Activated CD4-positive, alpha-beta T cell treated with anti-CD3 and anti-CD28 coated beads for 48 hours (primary cell): ENCODE measurements at places on chromosomes 4 and X.

GRCh38 chrX:33726281-33727160 is 405.6 kb downstream of the FAM47A start:
- DNase-seq = no peak

GRCh38 chrX:66021401-66021764 is 18.5 kb downstream of the VSIG4 start:
- DNase-seq = no peak

GRCh38 chrX:55011294-55011693 is 11.1 kb downstream of the APEX2 start:
- DNase-seq = no peak

GRCh38 chr4:33226133-33226532 is 2506.0 kb downstream of the PCDH7 start:
- no peak for DNase-seq

GRCh38 chr4:6960628-6961412 is 51.2 kb downstream of the TBC1D14 start:
- DNase-seq = no peak

- no peak for DNase-seq
Observed at GRCh38 chrX:23857363-23857762, 50.4 kb downstream of the APOO start.

DNA sequence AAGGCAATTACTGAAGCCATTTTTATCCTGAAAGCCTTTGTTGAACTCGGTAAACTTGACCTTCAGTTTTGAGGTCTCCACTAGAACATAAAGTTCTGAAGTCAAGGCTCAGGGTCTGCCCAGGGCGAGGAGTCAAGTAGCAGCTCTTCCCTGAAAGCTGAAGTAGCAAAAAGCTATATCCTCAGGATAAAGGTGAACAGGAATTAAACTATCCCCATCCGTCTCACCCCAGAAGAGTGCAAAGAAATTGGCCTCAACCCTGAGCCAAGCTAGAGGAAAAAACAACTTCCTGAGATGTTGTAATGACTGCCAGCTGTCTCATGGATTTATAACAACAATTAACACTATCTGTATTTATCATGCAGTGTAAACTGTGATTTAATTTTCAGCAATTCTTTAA is 590.8 kb downstream of the SPRY1 start:
- DNase-seq = no peak

- no peak for DNase-seq
Observed at GRCh38 chr4:166594326-166594946, 639.9 kb downstream of the SPOCK3 start.

- no peak for DNase-seq
Observed at GRCh38 chrX:30702736-30703135, 49.5 kb downstream of the GK start.

GRCh38 chr4:119040694-119041185 is 94.9 kb upstream of the MYOZ2 start:
- DNase-seq = no peak

DNA sequence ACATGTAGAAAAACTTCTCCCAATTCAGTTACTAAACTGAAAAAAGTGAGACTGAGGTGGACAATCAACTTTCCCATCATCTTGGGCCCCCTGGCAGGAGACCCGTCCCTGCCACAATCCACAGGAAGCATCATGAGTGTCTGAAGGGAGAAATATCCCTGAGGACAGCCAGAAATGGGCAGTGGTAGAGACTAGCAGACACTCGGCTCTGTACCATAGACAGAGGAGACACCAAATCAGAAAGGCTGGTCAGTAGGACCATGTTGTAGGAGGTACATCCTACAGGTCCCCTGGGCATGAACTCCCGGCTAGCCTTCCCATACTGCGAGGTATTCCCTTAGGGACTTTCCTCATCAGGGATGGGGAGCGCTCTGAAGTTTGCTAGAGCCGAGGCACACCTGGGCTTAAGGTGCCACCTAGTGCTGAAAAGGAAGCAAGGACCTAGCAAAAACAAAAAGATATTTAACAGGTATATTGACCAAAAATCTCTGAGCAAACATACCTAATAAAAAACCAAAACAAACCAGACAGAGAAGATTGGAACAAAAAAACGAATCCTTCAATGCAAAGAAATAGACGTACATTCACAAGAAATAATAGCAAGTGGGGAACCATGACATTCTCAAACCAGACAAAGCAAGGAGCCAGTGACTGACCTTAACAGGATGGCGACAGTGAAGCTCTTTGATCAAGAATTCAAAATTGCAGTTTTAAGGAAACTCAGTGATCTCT is 55.6 kb downstream of the HAUS3 start:
- no peak for DNase-seq
